ENCODE measurements at places on chromosomes 3 and 15.
A peak's percentile ranks its signal among the peaks of the same experiment; 100 is the strongest.

DNA sequence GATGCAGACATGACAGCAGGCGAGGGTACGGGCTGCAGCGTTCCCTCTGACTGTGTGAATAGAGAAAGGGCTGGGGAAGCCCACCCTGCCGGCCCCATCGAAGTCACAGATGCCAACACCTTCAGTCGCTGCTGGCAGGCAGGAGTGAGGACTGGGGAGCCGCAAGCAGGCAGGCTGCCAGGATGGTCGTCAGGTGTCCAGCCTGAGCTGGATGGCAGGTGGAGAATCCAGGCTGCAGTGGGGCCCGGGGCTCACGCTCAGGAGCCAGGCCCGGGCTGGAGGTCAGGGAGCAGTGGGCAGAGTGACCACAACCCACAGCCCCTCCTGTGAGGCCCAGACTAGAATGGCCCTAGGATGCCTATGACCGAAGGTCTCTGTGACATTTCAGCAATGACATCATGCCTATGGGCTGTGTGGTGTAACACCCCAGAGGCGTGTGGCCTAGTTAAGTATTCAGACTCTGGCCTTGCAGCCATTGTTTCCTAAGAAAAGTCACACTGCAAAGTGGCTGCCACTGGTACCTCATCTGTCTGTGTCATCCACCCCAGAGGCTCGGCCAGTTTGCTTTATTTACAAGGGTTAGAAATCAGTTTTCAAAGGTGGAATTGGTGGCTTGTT, 15.7 kb downstream of the PRR23E start:
- DNase-seq: no peak

GRCh38 chr3:56357266-56357665, 111.0 kb downstream of the ERC2 start:
- DNase-seq: peak; percentile 17

DNA sequence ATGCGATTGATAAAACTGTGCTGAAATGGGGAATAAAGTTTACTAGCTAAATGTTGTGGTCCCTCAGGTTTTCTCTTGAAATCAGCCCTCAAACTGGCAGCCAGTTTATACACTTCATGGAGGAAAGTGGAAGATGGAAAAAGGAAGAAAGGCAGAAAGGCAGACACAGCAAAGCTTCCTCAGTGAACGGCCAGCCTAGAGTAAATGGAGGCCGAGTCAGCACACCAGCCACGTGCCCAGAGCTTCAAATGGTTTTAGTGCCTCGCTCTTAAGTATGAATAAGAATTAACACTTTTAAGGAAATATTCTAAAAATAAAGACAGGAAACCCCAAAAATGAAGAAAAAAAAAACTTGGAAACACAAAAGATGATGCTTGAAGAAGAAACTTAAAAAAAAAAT, 48.3 kb downstream of the GNB4 start:
- no peak for DNase-seq

DNA sequence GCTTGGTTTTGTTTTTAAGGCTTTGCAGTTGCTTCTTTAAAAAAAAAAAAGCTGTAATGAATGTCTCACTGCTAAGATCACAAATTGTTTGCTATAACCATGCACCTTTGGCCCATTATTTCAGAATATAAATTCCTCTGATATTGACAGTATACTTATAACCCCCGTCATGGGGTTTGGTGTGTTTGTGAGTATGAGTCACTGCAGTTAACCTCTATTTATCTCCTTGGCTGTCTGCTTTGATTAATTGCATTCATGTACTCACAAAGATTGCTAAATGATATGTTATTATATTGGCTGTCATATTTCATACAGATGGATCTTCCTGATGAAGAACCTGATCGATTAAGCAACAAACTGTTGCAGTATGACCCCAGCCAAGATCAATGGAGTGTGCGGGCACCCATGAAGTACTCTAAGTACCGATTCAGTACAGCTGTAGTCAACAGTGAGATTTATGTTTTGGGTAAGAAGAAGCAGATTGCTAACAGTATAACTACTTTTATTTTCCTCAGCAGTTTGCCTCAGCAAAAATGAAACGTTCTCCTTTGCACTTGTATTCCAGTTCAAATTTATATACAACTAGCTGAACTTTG, 14.9 kb downstream of the KBTBD12 start:
- DNase-seq: no peak

GRCh38 chr3:16668776-16669545, 63.7 kb upstream of the DAZL start:
- no peak for DNase-seq

DNA sequence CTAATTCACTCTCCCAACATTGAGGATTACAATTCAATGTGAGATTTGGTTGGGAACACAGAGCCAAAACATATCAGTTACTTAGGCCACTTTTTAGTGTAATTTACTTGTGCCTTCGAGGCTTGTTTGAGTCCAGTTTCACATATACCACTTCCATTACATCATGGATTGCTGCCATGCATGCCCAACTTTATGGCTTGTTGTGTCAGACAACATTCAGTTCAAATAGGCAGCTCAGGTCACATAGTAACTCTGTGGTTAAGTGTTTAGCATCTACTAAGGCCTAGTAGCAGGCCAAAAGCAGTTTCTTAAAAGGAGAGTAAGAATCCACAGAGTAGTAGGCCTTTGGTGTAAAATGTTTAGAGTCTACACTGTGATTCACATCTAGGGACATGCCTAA, 164.3 kb upstream of the GMNC start:
- DNase-seq: no peak

GRCh38 chr3:116951610-116952009, 242.0 kb downstream of the TUSC7 start:
- no peak for DNase-seq

GRCh38 chr3:98994128-98994762, 92.8 kb upstream of the DCBLD2 start:
- no peak for DNase-seq

DNA sequence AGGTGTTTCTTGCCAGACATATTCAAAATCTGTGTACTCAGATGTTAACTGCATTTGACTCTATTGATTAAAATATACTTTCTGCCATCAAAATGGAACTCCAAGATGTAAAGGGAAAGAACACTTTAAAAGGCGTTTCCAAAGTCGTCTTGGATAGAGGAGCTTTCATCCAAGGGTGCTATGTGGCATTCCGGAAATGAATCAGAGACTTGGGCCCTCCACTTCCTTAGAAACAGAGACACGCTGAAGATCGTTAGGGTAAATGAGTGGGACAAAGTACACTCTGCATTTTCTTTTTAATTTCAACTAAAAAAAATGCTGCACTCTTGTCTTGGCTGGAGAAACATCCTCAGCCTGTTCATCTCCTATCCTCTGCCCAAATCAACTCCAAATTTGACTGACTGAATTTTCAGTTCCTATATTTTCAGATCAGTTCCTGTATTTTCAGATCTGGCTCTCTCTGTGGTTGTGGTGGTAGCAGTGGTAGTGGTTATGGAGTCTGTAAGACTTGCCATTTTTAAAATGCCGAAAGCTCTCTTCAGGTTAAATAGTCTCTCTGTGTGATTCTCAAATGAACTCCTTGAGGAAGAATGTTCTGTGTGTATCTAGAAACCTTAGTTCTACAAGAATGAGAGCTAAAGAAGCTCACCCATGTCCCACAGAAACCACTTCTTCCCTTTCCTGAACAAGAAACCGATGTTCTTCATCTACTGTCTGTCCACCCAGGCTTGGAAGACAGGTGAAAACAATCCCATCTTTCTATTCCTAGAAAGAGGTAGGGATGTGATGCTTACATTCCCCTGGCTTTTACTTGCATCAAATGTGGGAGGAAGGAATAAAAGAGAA, 156.8 kb upstream of the ICE2 start:
- no peak for DNase-seq

DNA sequence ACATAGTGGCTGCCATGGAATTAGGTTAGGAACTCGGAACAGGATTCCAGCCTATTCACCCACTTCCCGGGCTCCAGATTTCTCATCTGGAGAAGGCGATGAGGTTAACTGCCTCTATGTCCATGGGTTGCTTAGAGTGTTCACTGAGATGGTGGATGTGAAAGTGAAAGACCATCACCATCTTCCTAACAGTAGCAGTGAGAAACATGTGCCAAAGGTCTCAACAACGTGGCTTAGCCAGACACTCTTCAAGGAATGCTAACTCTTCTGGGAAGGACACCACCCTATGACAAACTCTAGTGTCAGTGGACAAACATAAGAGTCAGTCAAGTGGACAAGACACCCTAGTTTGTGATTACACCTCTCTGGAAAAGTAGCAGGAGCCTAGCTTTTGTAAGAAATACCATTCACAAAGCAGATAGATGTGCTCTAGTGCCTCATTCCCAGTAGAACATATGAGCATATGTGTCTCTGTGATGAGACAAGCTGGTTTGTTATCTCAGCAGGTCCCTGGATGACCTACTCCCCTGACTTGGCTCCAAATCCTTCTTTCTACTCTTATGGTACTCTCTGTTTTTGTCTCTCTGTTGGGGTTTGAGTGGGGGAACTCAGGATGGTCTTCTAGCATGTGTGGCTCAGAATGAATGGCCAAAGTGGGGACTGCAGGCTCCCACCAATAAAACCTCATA, 210.2 kb upstream of the WNT5A start:
- DNase-seq: no peak

- DNase-seq: peak; percentile 17
Observed at GRCh38 chr15:63752075-63752684, 81.6 kb downstream of the HERC1 start.

DNA sequence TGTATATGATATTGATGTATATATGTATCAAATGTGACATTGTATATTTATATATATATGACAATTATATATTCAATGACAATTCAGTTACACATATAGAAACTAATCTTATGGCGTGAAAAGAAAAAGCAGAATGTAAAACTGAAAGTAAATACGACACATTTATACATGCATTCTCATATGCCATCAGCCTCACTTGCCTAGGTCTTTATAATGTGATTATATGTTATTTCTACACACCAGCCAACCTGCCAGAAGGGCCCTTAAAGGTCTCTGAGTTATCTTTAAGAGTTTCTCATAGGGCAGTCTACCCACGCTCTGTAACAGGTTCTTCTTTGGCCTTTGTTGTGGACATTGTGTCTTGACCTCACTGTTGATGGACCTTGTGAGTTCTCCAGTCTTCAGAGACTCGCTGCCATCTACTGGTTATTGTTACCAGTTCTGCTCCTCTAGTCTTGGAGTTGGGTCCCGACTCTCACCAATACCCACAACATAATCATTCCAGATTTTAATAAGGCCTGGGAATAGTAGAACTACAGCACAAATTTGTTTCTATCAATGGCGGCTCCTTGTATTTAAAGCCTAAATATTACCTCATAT, 371.5 kb upstream of the GOLIM4 start:
- peak; percentile 15 for DNase-seq

DNA sequence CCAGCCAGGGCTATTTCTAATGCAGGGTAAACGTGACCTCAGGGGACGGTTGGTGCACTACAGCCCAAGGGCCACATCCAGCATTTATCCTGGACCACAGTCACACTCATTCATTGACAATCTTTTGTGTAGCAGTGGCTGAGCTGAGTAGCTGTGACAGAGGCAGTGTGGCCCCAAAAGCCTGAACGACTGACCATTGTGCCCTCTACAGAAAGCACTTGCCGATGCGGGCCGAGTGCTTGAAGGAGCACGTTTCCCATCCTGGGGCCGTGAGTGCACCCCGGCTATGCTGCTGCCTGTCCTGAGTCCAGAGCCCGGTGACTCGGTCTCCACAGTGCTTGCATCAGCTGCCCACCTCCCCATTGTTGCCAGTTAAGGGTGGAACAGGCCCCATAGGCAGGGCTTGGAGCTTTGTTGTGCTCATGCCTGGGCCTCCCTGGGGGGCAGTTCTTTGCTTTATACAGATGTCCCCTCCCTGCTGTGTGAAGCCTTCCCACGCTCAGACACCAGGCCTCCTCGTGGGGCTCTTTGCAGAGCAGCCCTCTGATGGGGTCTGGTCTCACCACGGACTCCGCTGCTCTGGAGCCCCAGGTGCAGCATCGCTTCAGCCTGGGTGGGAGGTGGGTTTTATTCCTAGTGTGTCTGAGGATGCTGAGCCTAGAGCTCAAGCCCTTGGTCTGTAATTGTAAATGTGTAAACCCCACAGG, 13.0 kb upstream of the SNRPA1 start:
- no peak for DNase-seq

DNA sequence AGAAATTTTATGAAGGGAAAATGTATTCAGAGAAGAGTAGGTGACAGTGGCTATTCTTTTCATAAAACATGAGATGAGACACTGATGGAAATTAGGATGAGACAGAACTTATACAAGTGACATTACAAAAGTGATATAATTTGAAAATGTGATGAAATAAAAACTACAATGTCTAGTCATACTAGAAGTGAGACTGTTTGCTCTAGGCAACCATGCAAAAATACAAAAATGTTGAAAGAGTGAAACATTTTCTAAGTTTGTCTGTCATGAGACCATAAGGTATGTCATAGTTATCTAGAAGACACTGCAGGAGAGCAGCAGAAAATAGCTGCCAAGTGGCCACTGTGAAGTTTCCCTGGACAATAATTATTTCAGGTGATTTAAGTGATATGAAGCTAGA, 459.5 kb downstream of the DIPK2A start:
- DNase-seq: no peak

- DNase-seq: no peak
Observed at GRCh38 chr3:16181361-16181760, 6.9 kb downstream of the GALNT15 start.

GRCh38 chr3:133745981-133746711, at the start of gene TF:
TSS of gene TF (plus strand) at chr3:133746393. CDS start at chr3:133746441, 48 bp downstream.
- peak; percentile 57 for DNase-seq

- no peak for DNase-seq
Observed at GRCh38 chr15:60399931-60400330, 2.1 kb upstream of the ANXA2 start.

- DNase-seq: no peak
Observed at GRCh38 chr3:134314588-134315285, 59.5 kb downstream of the AMOTL2 start.

GRCh38 chr15:97652700-97653167, 307.8 kb upstream of the ARRDC4 start:
- peak; percentile 69 for DNase-seq

GRCh38 chr3:178597371-178597770, 61.1 kb downstream of the KCNMB2 start:
- DNase-seq: no peak

DNA sequence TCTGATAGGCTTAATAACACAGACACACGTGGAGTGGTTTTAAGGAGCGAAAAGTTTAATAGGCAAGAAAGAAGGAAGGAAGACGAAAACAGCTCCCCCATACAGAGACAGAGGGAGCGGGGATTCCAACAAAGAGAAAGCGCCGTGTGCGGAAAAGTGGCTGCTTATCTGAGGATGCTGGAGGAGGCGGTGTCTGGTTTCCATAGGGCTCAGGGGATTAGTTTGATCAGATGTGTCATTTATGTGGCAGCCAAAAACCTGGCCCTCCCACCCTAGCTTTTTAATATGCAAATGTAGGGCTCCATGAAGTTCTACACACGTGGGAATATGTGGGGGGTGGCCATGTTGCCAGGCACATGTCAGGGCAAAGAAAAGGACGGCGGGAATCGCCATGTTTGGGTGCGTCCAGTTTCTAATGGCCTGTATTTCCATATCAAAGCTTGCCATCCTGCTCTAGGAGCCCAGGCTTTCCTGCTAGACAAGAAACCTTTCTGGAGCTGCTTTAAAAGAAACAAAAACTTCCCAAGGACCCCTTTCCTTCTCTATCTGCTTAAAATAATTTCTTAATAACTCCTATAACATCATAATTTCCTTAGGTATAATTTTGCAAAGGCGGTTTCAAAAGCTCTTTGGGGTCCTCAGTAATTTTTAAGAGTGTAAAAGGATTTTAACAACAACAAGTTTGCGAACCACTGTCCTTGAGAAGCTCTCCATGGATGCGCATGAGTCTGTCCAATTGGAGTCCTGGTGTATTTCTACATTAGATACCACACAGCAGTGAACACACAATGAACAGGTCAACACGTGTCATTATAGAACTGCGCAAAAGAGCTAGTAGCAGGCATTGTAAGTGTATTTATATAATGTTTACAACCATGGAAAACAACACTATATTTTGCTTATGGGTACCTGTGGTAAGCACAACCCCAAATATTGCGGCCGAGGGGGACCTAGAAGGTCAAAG, 622 bp upstream of the ZNF589 start:
- DNase-seq: no peak

All from right kidney (tissue), 9 donors.